ENCODE measurements at places on chromosomes 2 and 18. TPM values are rescaled to one million over a fixed set of nuclear protein-coding genes. Genes with fewer than 3 reads are reported as not detected.

DNA sequence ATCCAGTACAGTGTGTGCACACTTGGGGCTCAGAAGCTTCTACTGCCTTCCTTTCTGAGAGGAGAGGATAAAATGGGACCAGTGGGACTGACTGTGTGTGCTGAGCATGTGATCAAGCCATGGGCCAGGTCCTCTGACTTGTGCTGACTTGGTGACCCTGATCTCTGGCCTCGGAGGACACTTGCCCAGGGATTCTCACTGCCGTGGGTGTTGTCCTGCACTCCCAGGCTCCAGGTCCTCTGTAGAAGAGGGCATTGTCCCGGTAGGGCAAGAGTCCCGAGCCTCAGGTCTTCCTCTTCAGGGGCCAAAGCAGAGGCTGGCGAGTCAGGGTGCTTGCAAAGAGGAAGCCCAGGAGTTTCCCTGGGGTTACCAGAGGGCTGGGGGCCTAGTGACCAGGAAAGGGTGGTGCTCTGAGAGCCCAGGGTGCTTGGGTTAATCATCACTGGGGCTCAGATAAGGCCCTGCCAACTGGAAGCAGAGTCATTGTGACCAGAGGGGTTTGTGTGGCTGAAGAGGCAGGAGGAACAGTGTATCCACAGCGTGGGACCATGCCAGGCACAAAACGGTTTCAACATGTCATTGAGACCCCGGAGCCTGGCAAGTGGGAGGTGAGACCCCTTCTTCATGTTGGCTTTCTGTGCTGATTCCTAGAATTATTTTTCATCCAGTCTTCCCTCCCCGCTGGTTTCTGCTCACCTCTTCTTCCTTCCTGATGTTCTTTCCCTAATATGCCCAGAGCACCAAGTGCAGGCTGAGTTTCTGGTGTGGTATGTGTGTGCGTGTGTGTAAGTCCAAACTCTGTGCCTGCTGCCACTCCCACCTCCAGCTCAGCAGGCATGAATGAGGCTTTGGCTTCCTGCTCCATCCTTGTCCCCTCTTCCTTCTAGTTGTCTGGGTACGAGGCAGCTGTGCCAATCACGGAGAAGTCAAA, at the start of gene GCKR:
Gene GCKR, plus strand, starts transcription at position 483 of the 931 bp plus-strand sequence. Its CDS starts 66 bp downstream, at position 549.
- no peaks in the 10 kb centered on the region for H3K36me3 ChIP-seq
- no peak for DNase-seq
- H3K27ac ChIP-seq = no peak within 1 kb of the TSS
- peaks cover 4% of the 10 kb centered on the region for H3K4me1 ChIP-seq

DNA sequence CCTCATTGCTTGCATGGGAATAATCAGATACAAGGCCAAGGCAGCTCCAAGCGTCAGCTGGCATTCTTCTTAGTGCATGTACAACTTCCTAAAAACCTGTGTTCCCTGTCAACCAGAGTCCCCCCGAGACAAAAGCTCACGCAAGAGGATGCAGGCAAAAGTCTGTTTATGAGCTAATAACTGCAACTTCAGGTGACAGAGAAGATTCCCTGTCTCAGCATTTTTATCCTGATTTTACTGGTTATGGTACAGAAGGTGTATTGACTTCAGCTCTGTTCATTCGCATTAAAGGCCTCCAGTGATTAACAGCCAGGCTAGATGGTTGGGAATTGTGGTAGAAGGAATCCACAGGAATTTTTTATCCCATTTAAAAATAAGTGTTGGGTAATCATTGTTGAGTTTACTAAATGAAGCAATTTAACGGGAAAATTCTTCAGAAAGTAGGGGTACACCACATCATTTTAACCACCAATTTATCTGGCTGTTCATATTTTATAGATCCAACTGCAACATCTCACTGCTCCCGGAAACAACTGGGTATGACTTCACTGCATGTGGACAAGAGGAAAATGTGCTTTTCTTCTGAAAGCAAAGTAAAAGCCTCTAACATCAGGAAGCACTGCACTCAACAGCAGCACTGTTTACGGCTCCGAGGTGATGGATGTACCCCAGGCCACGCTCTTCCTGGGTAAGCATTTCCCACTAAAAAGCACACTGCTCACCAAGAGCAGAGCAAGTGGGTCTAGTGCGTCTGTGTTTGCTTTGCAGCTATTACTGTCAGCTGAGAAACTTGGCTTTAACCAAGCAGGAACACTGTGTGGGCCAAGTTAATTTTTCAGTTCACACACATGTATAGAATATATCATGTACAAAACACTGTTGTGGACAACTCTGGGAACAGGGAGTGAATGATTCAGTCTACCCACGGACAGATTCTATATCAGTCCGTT, 31.9 kb downstream of the CCBE1 start:
- H3K4me1 ChIP-seq = no peaks in the 10 kb centered on the region
- H3K4me3 ChIP-seq = no peak overlapping the region
- H3K27me3 ChIP-seq = no peaks in the 10 kb centered on the region
- H3K27ac ChIP-seq = no peak overlapping the region

- no peak for DNase-seq
- H3K4me3 ChIP-seq = no peak overlapping the region
- H3K27ac ChIP-seq = no peak overlapping the region
- H3K27me3 ChIP-seq = no peaks in the 10 kb centered on the region
- H3K36me3 ChIP-seq = no peaks in the 10 kb centered on the region
Observed at GRCh38 chr18:49529596-49529995, 32.3 kb upstream of the LIPG start.

- H3K36me3 ChIP-seq = no peaks in the 10 kb centered on the region
- no peak for DNase-seq
- H3K4me3 ChIP-seq = no peak overlapping the region
- H3K27ac ChIP-seq = no peak overlapping the region
- no peaks in the 10 kb centered on the region for H3K27me3 ChIP-seq
Observed at GRCh38 chr2:158750458-158751125, 44.5 kb upstream of the DAPL1 start.

DNA sequence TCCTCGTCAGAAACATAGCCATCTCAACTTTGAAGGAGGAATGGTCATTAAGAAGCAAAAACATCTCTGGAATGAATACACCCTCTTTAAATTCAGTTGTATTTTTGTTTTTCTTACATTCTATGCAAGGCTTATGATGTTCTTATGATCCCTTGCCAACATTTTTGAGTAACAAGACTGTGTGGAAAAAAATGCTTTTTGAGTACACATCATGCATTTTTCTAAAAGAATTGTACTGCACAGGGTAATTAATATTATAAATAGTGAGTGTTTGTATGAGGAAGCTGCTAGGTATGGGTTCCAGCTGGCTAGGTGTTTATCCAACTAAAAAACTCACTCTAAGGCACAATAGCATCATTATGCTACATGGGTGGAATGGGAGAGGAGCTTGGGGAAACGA, 59.0 kb upstream of the SPATS2L start:
- DNase-seq = no peak
- H3K27ac ChIP-seq = no peak overlapping the region
- no peaks in the 10 kb centered on the region for H3K27me3 ChIP-seq
- H3K4me1 ChIP-seq = no peaks in the 10 kb centered on the region

- no peaks in the 10 kb centered on the region for H3K27me3 ChIP-seq
- H3K36me3 ChIP-seq = no peaks in the 10 kb centered on the region
- H3K4me1 ChIP-seq = no peaks in the 10 kb centered on the region
- no peak for DNase-seq
- no peak overlapping the region for H3K4me3 ChIP-seq
- no peak overlapping the region for H3K27ac ChIP-seq
Observed at GRCh38 chr18:80002468-80002867, 14.1 kb upstream of the TXNL4A start.

ZNF892 gene
- total RNA-seq = 1.7 TPM

GRCh38 chr2:63734510-63734909, 107.2 kb upstream of the UGP2 start:
- DNase-seq = no peak
- no peaks in the 10 kb centered on the region for H3K27me3 ChIP-seq
- H3K4me3 ChIP-seq = no peak overlapping the region

- H3K4me1 ChIP-seq = no peaks in the 10 kb centered on the region
- DNase-seq = no peak
- no peaks in the 10 kb centered on the region for H3K27me3 ChIP-seq
- no peak overlapping the region for H3K27ac ChIP-seq
Observed at GRCh38 chr2:39733070-39733674, 45.9 kb downstream of the THUMPD2 start.
